ENCODE measurements at places on chromosomes 1 and 21.

DNA sequence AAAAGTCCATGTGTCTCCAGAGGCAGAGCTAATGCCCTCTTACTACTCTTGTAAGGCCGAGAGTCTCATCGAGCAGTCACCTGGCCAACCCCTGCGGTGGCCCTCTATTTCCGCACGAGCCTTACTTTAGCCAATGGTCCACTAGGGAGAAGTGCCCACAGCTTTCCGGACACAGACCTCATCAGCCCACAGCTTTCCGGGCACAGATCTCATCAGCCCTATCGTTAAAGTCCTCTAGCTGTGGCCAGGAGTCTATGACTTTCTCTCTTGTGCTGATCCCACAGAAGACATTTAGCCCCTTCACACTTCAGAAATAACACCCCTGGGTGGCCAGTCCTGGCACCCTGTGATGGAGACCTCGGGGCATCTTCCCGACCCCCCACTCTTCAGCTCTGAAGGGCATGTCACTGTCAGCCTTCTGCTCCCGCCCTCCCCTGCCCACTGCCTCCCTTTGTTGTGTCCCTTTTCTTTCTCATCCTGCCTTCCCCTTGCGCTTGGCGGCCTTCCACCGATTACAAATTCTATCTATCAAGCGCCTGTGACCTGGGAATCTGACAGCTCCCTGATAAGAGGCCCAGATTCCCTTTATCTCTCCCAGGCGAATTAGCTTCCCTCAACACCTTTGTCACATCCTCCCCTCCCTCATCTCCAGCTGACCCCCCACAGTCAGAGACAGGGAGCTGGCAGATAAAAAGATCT is 161.0 kb downstream of the PLXNA2 start:
- no peak for DNase-seq

DNA sequence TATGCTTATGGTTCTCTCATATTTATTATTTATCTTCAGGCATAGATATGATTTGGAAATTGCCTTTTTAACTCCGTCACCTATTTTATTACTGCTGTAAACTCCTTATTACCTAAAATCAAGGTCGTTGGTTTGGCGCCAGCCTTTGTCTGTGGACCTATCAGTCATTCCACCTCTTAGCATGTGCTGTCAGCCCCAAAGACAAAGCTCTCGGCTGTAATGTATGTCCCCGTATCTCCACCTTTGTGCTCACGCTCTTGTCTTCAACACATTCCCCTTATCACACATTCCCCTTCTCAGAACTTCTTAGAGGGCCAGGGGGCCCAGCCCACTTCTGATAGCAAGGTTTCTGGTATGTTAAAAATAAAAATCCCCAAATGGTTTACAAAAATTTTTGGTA is 342.2 kb downstream of the RYR2 start:
- DNase-seq, result no peak

DNA sequence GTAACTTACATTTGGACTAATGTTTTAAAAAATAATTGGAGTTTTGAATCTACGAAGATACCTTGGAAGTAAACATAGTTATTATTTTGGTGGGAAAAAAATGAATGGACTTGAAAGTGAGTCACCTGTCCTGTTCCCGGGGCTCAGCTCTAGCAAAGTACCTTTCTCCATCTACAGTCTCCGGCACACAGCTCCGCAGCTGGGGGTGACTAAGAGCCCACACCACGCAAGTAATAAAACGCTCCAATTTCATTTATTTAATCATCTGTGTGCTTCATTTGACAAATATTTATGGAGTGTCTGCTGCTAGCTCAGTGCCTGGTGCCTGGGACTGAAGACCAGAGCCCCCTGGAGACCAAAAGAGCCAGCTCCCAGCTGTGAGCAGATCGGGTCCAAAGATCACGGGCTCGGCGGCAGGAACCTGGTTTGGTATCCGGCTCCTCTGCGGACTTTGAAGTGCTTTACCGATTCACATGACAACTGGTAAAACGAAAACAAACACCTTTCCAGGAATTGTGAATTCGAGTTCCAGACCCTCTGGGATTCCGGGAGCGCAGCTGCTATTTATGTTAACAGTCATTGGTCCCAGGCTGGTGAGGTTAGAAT is 1.7 kb upstream of the RIPK4 start:
- peak; percentile 32 for DNase-seq

DNA sequence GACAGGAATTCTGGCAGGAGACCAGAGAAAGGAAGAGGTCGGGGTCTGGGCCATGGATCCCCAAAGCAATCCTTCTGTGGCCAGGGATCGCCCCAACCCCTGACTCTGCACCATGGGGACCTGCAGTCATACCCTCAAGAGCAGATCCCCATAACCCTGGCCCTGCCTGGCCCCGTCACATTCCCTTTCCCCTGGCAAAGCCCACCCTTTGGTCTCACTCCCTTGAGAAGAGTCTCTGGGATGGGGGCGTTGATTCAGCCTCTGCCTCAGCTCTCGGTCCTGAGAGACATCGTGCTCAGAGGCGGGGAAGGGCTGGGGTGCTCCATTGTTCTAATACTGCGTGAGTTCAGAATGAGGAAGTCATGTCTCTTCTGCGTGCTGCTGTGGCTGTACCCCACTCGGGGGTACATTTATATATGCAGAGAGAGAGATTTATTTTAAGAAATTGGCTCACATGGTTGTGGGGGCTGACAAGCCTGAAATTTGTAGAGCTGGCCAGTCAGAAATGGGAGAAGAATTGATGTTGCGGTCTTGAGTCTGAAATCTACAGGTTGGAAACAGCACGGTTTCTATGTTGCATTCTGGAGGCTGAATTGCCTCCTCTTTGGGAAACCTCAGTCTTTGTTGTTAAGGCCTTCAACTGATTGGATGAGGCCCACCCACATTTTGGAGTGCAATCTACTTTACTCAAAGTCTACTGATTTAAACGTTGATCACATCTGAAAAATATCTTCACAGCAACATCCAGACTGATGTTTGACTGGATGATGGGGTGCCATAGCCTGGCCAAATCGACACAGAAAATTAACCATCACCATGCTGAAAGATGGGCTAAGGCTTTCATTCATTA is 4.2 kb upstream of the PADI2 start:
- DNase-seq, result no peak

GRCh38 chr1:192632188-192632587 is 3.8 kb upstream of the RGS13 start:
- no peak for DNase-seq

DNA sequence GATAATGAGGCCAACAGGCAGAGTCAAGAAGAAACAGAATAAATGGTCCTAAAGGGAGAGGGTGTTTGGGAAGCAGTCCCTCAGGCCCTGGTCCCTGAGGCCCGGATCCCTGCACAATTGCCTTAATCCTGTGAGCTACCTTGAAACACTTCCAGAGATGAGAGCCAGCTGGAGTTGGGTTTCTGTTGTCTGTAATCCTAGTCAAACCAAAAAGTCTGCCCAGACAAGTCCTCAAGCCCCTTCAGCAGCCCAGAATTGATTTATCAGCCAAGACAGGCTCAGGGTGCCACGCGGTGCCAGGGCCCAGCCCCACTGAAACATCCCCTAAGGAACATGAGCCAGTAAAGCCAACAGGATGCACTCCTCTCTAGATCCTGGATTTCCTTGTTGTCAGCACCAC is 16.4 kb upstream of the CLSTN1 start:
- no peak for DNase-seq

- no peak for DNase-seq
Measured at GRCh38 chr1:162687870-162688269, 55.6 kb downstream of the DDR2 start.

- no peak for DNase-seq
Measured at GRCh38 chr1:12764016-12764415, 9.5 kb upstream of the PRAMEF12 start.

GRCh38 chr21:38837806-38838461 is 32.2 kb downstream of the ETS2 start:
- no peak for DNase-seq

DNA sequence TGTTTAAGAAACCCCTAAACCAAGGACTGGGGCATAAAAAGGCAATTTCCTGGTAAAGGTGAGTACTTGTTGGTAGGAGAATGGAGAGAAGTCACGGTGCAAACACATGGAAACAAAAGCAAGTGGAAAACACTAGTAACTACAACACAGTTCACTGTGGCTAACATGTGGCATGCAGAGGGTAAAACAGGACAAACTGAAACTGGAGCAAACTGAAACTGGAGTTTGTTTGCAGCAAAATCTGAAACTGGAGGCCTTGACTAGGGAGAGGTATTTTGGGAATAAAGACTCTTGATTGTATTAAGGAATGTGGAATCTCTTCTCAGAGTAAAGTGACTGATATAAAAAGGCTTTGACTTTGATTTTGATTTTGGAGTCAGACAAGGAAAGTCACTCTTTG is 376.3 kb upstream of the PRMT6 start:
- no peak for DNase-seq

GRCh38 chr1:1137256-1138045 is 21.6 kb upstream of the C1orf159 start:
- DNase-seq, result no peak

- no peak for DNase-seq
Measured at GRCh38 chr1:212450331-212450881, 17.7 kb downstream of the NENF start.

DNA sequence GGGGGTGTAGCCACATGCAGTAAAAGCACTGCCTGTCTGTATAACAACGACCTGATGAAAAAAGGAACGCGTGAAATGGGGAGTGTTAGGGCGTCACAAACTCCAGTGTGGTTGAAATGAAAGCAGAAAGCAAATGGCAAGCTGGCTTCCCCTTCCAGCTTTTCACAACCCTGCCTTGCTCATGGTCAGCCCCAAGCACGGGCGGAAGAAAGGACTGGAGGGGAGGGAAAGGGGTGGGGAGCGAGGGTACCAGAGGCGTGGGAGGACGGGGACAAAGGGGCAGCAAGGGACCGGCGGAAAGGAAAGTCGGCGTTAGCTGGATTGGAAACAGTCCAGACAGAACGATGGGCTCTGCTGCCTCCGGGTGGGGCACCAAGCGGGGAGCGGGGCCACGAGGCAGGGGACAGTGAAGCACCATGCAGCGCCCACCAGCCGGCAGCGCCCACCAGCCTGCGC is 9.6 kb downstream of the VPS26C start:
- no peak for DNase-seq

GRCh38 chr1:211559222-211560010 is 19.5 kb downstream of the SLC30A1 start:
- no peak for DNase-seq

DNA sequence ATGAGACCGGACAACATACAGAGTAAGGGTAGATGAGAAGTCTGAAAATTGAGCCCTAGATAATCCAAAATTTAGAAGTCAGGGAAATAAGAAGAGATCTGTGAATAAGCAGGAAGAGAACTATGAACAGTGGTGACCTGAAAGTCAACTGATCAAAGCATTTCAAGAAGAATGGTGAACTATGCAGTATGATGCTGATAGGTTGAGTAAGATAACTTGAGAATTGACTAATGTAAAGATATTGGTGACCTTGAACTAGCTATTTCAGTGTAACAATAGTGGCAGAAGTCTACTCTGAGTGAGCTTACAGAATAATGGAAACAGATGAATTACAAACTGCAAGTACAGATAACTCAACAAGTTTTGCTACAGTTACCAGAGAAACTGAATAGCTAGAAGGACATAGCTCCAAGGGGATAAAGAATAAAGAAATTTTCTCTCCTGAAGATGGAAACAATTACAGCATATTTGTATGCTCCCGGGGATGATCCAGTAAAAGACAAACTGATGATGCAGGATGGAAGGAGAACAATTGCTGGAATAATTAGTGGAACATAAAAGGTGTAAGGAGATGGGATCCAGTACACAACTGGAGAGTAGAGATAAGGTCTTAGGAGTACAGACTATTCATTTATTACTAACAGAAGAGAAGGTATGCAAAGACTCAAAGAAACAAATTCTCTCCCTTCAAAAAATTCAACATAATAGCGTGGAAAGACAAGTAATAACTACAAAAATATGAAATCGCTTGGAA is 10.9 kb downstream of the NRDC start:
- DNase-seq, result no peak

- no peak for DNase-seq
Measured at GRCh38 chr1:21293537-21294265, 3.4 kb upstream of the ECE1 start.

GRCh38 chr21:43280949-43281633 is 112.3 kb downstream of the CRYAA start:
- no peak for DNase-seq

DNA sequence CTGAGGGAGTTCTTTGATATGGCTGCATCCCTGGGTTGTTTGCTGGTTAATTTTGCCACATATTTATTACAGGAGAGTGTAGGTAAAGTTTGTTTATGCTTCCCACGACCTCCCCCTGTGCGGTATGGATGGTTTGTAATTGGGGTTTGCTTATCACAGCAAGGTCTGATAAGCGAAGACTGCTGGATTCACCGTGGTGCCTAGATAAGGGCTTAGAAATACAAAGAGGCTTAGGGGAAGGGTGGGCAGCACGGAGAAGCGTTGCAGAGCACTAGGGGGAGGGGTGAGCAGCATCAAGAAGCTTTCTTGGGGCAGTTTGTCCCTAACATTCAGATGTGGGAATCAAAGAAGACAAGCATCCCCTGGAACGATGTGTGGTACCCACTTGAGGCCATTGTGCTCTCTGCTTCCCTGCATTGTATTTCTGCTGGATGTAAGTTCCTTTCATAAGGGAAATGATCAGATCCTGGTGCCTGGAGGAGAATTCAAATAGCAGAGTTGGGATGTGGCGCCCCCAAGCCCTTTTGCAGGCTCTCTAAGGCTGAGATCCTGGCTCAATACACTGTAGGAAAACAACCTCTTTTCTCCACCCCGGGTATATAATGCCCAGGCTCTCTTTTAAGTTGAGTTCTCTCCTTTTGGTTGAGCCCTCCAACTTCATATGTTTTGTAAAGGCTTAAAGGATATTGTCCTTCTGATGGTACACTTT is 598.1 kb upstream of the ADGRL4 start:
- no peak for DNase-seq

GRCh38 chr1:59354709-59355337 is 57.9 kb downstream of the FGGY start:
- no peak for DNase-seq

- peak; percentile 90 for DNase-seq
Measured at GRCh38 chr1:7470904-7471638, 300.0 kb upstream of the VAMP3 start.

- no peak for DNase-seq
Measured at GRCh38 chr1:246582301-246583055, 16.2 kb downstream of the CNST start.

Measured in HCT116 (cell line).